ENCODE measurements at places on chromosomes 1 and 21. TPM values are rescaled to one million over a fixed set of nuclear protein-coding genes. Genes with fewer than 3 reads are reported as not detected.

DNA sequence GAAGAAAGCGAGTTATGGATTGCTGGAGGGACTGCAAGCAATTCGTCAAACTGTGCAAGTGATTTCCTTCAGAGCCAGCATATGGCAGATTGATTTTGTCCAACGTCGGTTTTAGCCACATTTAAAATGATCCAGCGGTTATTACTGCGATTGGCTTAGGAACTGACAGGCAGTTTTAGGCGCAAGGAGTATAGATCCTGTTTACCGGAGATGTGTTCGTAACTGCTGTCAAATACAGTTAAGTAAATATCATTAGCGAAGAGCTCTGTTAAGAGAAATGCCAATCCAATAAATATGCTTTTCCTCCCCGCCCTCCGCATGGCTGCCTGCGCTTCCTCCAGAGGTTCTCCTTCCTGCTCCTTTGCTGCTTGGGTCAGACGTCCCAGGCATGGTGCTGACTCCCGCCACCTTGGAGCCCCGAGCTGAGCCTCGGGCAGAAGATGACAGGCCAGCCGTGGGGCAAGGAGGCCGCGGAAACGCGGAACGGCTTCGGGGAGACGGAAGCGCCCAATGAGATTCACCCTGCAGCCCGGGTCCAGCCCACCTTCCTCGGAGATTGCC, 9.4 kb upstream of the BARHL2 start:
- DNase-seq = no peak

DNA sequence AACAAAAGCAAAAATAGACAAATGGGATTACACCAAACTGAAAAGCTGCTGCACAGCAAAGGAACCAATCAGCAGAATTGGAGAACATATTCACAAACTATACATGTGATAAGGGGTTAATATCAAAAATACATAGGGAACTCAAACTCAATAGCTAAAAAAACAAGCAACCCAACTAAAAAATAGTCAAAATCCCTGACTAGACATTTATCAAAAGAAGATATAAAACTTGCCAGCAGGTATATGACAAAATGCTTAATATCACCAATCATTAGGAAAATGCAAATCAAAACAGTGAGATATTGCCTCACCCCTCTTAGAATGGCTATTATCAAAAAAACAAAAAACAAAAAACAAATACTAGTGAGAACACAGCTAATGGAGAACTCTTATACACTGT, 140.3 kb downstream of the LRRIQ3 start:
- DNase-seq = no peak

DNA sequence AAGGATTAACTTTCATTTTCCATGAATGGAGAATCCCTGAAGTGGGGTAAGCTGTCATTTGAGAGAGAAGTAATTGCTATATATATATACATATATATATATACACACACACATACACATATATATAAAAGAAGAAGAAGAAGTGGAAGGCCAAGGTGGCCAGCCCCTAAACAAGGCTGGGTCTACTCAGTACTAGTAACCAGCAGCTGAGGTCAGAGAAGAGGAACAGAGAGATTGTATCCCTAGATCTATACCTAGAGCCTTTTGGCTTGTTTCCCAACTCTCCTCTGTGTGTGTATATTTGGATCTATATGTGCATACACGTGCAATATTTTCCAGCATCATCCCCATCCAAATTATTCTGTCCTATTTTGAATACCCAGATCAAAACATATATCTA, 5.2 kb downstream of the TNFSF4 start:
- DNase-seq = no peak

GNG4 gene
- 5.7 TPM for total RNA-seq

MMP23B gene
- 7.6 TPM for total RNA-seq

DNA sequence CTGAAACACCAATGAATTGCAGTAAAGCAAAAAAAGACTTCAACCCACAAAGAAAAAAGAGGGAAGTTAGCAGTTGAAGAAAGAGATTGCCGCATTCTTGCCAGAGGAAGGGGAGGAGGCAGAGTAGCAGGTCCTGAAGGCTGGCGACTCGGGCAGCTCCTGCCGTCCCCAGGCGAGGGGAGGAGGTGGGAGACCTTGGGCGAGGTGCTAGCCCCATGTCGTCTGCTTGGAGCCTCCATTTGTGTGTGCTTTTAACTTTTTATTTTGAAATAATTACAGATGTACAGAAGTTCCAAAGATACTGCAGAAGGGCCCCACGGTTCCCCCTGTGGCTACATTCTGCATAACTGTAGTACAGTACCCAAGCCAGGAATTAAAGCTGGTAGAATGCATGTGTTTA, 6.7 kb downstream of the TRPM2 start:
- DNase-seq = no peak

- no peak for DNase-seq
Measured at GRCh38 chr1:192749349-192749748, 59.5 kb upstream of the RGS2 start.

- DNase-seq = no peak
Measured at GRCh38 chr1:56291374-56291919, 287.9 kb downstream of the PLPP3 start.

DNA sequence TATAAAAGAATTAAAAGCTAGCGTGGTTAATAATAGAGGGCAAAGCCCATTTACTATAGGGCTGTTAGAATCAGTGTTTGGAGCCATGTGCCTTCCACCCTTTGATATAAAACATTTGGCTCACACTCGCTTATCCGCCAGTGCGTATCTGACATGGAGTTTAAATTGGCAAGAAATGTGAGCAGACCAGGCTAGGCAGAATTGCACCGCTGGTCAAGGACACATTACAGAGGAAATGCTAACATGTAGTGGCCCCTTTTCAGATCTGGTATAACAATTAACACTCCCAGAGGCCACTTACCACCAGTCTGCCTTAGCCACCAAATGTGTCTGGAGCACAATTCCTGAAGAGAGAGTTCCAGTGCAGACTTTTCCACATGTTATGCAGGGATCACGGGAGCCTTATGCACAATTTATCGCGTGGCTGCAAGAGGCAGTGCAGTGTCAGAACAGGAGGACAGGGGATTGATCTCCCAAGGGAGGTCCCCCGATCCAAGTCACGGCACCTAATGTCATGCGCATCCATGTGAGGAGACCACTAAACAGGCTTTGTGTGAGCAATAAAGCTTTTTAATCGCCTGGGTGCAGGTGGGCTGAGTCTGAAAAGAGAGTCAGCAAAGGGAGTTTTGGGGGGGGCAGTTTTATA, 14.0 kb downstream of the GSTM3 start:
- DNase-seq = no peak

MSH4 gene
- total RNA-seq = not detected

DNA sequence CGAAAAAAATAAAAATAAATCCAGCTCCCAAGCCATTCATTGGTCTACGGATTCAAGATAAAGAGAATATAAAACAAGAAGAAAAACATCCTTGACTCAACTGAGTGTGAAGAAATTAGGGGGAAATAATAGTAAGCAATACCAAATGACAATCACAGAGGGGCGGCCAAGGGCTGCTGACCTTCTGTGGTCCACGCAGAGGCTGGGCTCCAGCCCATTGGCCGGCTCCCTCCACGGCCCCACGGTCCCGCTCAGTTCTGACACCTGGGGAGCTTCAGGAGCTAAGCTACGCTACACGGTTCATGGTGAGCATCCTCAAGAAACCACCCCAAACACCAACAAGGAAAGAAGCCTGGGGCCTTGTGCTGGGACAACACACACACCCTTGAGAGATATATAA, 400 bp upstream of the KRTAP10-12 start:
- no peak for DNase-seq

DNA sequence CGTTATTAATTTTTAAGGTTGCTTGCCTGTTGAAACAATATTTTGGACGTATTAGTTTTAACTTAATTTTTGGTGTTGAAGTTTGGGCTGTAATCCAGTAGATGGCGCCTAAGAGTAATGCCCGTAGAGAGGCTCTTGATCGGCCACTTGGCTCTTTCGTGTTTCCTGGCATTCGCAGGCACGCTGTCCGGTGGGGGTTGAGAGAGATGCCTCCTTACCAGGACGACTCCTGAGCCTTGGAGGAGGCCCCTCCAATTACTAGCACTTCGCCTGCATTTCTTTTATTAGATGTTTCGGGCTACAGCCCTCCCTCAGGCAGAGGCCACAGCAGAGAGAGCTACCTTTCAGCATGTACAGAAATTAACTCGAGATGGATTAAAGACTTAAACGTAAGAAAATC, 12.0 kb downstream of the OR2M4 start:
- no peak for DNase-seq

ACTN2 gene
- not detected for total RNA-seq

DNA sequence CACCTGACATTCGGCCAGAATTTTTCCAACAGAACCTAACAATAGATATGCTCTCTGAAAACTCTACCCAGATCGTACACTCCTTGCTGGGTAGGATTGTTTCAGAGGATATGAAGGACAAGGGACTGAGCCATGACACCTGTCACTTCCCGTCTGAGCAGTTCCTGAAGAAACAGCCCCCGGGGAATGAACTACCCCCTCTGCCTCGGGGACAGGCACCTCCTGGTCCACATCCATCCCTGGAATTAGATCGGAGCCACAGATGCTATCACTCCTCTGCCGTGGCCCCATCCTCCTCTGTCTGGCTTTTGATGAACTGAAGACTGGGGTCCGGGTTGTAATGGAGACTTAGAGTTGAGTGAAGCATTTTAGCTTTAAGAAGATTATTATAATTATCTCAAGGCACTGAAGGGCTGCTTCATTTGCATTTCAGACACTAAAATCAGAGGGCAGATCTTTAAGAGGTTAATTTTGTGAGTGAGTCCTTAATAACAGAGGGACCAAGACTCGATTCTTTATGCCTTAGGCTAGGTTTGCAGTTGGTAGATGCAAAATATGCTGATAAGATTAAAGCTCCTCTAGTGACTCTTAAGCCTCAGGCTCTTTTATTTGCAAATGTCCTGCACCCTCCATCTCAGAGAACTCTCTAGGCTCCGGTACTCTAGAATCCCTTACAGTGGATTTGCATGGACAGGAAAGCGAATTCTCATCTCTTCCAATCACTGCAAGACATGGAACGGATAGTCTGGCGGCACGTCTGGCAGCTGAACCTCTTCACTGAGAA, 333.8 kb downstream of the KIF26B start:
- no peak for DNase-seq

CD48 gene
- 3.6 TPM for total RNA-seq

GRCh38 chr1:164630626-164631396, 71.8 kb downstream of the PBX1 start:
- DNase-seq = no peak

- DNase-seq = no peak
Measured at GRCh38 chr21:14318578-14318977, 64.4 kb downstream of the HSPA13 start.

- no peak for DNase-seq
Measured at GRCh38 chr1:86687595-86687994, 16.8 kb upstream of the SH3GLB1 start.

DNA sequence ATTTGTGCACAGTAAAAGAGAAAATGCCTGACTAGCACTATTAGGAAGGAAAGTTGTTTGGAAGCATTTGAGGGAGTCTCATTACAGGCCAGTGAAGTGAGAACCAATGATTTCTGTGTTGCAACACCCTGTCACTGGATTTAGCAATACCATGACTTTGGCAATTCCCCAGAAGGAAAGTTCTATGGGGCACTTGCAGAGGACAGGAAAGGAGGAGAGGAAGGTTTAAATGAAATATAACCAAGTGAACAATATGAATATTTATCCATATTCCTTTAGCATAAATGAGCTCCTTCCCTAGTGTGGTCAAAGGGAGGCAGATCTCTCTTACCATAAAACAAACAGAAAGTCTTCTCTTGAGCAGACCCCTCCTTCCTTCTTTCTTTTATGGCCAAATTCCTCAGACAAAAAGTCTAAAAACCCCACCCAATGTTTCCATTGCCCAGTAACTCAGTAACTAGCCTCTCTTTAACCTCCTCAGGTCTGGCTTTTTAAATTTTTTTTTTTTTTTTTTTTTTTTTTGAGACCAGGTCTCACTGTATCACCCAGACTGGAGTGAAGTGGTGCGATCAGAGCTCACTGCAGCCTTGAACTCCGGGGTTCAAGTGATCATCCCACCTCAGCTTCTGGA, 5.5 kb downstream of the TLR5 start:
- DNase-seq = no peak

DNA sequence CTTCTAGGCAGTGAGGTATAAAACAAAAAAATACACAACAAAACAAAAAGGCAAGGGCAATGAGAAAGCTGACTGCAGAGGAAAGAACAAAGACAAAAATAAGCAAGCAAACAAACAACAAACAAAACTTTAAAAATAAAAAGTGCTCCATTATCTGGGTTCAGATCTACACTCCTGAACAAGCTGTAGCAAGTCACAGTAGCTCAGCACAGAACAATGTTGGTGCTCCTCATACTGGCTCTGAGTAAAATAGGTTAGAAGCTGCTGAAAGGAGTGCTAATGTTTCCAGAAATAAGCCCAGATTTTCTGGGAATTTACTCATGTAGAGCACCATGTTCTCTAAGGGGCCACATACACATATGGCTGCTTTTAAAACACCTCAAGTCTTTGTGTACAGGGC, 16.6 kb upstream of the DUSP10 start:
- no peak for DNase-seq

DNA sequence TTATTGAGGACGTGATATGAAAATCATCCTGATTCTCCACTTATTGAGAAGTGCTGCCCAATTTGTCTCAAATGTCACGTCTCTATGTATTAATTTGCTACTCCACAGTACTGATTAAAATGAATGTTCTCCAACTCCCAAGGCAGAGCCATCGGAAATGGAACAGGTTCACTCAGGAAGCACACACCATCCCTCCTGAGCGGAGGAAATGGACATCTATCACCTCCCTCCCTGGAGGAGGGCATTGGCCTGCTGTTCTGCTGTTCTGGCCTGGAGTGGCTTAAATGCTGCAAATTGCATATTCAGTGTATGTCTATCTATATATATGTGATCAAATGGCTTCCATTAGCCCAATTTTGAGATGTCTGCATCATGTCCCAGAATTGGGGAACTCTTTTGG, 140.5 kb downstream of the CSMD2 start:
- DNase-seq = no peak

- DNase-seq = no peak
Measured at GRCh38 chr1:201795066-201795465, 33.9 kb upstream of the IPO9 start.

CLDN17 gene
- 0.53 TPM for total RNA-seq

RUNX3 gene
- 4.0 TPM for total RNA-seq

- DNase-seq = no peak
Measured at GRCh38 chr1:47578721-47579419, 141.0 kb downstream of the FOXD2 start.

DNA sequence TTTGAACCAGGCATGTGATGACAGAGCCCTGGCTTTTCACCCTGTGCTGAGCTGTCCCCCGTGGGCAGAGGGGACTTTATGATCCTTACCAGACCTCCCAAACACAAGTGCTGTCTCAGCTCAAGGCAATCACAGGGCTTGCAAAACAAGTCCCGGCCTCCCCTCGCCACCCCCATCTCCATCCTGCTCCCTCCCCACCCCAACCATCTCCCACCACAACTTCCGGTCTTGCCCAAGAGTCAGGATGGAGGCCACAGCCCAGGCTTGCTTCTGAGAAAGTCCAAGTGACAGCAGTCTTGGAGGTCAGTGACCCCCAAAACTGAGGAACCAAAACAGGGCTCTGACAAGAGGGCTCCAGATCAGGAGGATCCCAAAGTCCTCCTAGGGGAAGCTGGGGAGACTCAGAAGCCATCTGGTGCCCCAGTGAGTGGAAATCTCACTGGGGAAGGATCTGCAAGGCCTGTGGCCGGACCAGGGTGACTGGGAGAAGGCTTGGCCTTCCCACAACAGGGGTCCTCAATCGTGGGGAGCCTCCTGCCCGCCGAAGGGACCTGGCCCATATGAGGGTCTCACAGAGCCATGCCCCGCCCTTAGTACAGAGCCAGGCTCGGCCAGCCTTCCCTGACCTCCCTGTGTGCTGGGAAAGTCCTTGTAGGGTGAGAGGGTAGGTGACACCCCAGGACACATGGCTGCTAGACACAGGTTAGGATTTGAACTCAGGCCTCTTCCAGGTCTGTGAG, 4.5 kb upstream of the SDC3 start:
- no peak for DNase-seq

GRCh38 chr1:179081687-179082332, at the start of gene TOR3A:
Gene TOR3A, plus strand, starts transcription at chr1:179082070. Its CDS starts 59 bp downstream, at chr1:179082129.
- peak; percentile 60 for DNase-seq

All from esophagus squamous epithelium (tissue), 5 donors.